Lung microvascular endothelial cell (primary cell): ENCODE measurements at places on chromosomes 3 and 15. TPM values are rescaled to one million over a fixed set of nuclear protein-coding genes. Genes with fewer than 3 reads are reported as not detected.

Gene ALDH1L1
- total RNA-seq, result not detected in 2 replicates

Gene NKTR
- 27.0 and 46.0 TPM in 2 replicates for total RNA-seq

Gene PPP1R14D
- not detected in 2 replicates for total RNA-seq

Gene PLA2G4D
- not detected in 2 replicates for total RNA-seq

Gene FANCD2OS
- total RNA-seq, result not detected in 2 replicates
